ENCODE measurements at places on chromosomes 1 and 21.
A peak's percentile ranks its signal among the peaks of the same experiment; 100 is the strongest.

GRCh38 chr1:10155087-10155712, 55.2 kb upstream of the KIF1B start:
- peak; percentile 42 for DNase-seq

- peak; percentile 68 for DNase-seq
Measured at GRCh38 chr1:103561643-103562395, 9.6 kb upstream of the AMY2B start.

DNA sequence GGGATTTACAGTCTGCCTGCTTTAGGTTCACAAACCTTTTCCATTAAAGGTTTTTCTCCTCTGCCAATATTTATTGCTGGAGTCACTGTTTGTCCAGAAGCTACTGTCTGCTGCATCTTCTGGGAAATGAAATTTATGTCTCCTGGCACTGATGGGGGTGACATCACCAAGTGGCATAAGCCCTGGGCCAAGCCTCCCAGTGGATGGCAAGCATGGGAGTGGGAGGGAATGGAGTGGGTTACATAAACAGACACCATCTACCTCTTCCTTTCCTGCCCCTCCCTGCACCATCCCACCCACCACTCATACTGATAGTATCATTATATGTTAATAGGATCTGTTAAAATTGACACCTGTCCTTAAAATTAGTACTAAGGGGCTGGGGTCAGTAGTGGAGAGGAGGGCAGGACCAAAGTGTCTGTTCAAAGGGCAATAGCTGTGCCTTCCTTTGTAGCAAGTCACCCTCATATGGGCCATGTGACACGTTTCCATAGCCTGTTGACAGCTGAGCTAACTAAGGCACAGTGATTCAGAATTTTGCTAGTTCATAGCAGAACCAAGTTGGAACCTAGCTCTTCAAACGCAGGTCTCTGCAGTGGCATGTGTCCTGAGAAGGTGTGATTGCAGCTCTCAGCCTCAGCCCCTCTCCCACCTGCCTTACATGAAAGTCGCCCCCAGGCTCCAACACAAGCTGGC, 71.0 kb downstream of the MAB21L3 start:
- no peak for DNase-seq

DNA sequence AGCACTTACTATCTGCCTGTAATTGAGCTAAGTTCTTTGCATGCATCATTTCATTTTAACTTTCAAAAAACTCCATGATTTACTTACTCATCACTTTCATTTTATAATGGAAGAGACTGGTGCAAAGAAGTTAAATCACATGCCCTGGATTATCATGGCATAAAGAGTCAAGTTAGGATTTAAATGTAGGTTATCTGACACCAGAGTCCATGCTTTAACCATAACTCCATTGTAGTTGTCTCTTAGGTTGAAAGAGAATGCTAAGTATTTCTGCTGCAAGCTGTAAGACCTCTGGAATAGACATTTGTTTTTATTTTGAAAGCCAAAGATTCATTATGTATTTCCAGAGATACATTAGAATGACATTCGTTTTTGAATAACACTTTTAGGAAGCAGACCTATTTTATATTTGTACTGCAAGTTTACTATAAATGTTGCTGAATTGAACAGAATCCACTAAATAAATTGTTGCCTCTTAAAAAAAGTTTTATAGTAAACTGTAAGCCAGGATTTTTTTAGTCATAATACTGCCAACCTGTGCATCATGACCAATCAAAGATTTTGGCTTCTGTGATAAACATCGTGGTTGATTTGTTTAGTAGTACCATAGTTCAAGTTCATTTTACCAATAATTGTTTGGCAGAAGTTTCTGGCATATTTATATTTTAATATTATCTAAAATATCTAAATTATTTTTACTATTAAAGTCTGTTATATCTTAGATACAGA, 26.1 kb downstream of the CFH start:
- peak; percentile 6 for DNase-seq

DNA sequence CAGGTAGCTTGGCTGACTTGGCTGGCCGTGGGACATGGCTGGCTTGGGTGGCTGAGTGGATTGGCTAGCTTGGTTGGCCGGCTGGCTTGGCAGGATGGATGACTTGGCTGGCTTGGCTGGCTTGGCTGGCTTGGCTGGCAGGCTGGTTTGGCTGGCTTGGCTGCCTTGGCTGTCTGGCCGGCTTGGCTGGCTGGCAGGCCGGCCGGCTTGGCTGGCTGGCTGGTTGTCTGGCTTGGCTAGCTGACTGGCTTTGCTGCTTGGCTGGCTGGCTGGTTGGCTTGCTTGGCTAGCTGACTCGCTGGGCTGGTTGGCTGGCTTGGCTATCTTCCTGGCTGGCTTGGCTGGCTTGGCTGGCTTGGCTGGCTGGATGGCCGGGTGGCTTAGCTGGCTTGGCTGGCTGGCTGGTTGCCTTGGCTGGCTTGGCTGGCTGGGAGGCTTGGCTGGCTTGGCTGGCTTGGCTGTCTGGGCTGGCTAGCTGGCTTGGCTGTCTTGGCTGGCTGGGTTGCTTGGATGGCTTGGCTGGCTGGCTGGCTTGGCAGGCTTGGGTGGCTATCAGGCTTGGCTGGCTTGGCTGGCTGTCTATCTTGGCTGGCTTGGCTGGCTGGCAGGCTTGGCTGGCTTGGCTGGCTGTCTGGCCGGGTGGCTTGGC, 129.7 kb upstream of the FAM72C start:
- DNase-seq, result peak; percentile 1
